Stimulated activated CD8-positive, alpha-beta memory T cell treated with anti-CD3 and anti-CD28 coated beads, Interleukin-12 subunit alpha, Interleukin-12 subunit beta, amount 100 ng/mL, for 1 hour (primary cell): ENCODE measurements at places on chromosomes 4 and X.

DNA sequence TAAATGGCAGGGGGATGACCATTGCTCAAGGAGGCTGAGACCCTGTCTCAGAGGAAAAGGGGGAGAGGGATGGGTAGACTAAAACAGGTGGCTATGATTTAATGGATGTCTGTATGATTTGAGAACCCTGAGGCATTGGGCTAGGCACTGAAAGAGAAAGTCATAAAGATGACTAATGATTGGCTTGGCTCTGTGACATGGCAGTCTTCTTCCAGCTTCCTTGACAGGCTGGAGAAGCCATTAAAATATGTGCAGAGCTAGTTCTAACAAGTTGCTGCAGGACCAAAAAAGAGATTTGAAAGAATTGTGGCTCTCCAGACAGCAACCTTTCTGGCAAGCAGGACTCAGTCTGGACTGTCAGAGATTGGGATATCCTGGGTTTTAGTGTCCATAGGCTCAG, 53.6 kb downstream of the AMER1 start:
- DNase-seq = no peak

DNA sequence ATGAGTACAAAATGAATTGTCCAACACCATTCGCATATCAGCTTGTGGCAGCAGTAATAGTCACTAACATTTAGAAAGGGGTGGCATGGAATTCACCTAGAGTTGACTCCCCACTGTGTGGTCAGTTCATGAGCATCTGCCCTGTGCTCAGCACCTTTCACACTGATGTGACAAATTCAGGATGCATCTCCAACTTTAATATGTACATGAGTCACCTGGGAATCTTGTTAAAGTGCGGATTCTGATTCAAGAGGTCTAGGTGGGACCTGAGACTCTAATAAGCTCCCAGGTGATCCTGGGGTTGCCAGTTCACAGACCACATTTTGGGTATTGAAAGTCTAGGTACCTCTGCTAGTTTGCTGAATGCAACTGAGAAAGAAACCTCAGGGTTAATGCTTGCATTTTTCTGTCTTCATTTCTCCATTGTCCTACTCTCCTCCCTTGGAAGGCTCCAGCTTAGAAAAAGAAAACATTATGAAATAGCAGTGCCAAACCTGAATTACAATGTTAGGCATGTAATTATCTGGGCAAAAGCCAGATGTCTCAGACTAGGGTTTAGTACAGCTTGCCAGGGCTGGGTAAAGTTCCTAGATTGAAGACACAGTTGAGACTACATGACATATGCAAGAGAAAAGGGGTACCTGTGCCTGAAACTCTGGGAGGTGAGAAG, 32.7 kb downstream of the TMSB4X start:
- no peak for DNase-seq

DNA sequence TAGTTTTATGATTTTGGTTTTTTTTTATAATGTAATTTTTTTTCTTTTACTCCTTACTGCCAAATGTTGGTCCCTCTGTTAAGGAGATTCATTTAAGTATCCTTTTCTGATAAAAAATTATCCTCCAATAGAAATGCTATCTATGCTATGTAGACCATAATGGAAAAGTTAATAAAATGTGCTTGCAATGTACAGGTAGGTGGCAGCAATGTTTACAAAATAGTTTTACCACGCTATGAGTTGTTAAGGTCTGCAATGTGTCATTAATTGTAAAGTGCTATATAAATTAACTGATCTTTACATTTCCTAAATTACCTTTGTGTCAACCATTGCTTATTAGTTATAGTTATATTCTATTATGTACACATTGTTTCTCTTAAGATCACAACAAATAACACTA, 3.8 kb upstream of the CENPC start:
- no peak for DNase-seq

DNA sequence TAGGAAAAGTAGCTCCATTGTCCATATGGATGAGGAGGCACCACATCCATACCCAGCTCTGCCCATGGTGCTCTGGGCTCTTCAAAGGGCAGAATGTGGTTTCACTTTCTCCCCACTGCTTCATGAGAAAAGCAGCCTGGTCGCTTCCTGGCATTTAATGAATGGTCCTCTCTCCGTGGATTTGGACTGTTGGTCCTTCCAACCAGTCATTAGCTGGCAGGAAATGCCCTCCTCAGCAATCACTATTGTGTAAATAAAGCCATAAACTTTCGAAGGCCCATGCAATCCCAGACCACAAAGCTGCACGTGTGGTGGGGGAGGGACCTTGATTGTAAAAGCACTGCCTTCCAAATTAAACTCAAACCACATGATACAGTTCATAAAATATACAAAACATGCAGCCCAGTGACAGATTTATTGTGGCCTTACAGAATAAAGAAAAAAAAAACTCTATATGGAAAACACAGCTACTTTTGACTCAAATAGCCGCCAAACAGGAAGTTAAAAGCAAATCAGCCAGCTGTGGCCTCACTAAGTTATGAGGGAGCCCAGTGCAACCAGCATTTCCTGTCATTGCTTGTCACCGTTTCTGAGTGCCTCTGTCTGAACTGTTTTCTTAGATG, 8.1 kb downstream of the MBNL3 start:
- DNase-seq = no peak

DNA sequence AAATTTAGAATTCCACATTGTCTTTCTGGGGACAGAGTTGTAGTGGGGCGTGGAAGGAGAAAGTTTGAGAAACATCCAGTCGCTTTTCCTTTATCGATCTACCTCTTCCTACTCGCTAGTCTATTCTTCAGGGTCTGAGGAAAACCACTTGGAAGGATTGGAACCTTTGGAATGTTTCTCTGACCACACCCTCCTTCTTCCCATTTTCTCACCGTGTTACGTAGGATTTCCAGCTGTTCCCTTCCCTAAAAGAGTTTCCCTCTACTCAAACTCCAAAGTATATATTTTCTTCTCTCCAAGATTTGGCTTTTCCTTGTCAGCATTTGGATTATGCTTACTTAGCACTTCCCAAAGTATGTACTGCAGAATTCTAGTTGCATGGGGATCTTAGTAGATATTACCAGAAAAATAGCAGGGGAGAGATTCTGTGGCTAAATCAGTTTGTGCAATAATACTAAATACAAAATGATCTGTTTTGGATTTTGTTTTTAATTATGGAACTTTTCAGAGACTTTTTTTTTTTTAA, 4.9 kb downstream of the ENPEP start:
- no peak for DNase-seq

GRCh38 chrX:78327370-78328086, at the start of gene CYSLTR1:
Gene CYSLTR1 (minus strand): TSS chrX:78327611. CDS start chrX:78273746, 53,865 bp downstream.
- DNase-seq = no peak

DNA sequence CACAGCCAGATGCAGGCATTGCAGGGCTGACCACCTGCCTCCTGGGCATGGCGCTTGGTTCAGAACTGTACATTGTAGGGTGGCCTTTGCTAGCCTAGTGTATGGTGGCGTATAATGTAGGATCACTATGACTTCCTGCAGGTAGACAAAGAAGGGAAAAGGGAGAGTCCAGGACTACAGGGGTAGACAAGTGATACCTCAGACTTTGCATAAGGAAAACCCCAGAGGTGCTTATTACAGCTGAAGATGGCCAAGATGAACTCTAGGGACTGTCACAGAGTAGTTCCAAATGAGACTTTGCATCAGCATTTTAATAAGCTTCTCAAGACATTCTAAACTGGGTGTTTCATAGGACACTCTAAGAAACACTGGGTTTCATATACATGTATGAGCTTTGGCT, 116.4 kb upstream of the PUDP start:
- no peak for DNase-seq

GRCh38 chr4:53537606-53538005, 53.7 kb downstream of the LNX1 start:
- DNase-seq = no peak

GRCh38 chrX:32268207-32268606, 943.1 kb downstream of the DMD start:
- no peak for DNase-seq

DNA sequence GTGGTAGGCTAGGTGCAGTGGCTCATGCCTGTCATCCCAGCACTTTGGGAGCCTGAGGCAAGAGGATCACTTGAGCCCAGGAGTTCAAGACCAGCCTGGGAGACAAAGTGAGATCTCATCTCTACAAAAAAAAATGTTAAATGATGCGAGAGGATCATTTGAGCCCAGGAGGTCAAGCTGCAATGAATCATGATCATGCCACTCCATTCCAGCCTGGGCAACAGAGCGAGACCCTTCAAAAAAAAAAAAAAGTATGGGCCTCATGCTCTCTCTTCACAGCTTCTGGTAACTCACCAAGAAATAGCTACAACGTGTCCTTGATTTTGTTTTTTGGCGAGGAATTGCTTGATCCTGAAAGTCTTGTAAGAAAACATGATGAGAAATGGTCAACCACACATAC, 1.3 kb downstream of the ACE2 start:
- DNase-seq = no peak
